ENCODE measurements at places on chromosomes 11 and 22.

DNA sequence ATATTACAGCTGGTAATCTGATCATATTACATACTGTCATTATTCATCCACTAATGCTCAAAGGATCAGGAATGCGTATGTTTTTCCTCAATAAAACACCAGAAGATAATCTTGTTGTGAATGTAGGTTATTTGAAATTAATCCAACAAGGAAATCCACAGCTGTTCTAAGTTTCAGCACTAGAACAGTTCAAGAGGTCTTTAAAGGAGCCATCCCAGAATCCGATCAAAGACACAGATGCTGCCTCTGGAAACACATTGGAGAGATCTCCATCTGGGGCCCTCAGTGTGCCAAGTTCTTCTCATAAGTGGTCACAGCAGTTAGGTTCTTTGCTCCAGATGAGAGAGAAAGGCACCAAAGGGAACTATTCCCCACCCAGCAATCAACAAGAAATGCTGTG lies 1955.1 kb upstream of the RAG2 start:
- no peak for DNase-seq

DNA sequence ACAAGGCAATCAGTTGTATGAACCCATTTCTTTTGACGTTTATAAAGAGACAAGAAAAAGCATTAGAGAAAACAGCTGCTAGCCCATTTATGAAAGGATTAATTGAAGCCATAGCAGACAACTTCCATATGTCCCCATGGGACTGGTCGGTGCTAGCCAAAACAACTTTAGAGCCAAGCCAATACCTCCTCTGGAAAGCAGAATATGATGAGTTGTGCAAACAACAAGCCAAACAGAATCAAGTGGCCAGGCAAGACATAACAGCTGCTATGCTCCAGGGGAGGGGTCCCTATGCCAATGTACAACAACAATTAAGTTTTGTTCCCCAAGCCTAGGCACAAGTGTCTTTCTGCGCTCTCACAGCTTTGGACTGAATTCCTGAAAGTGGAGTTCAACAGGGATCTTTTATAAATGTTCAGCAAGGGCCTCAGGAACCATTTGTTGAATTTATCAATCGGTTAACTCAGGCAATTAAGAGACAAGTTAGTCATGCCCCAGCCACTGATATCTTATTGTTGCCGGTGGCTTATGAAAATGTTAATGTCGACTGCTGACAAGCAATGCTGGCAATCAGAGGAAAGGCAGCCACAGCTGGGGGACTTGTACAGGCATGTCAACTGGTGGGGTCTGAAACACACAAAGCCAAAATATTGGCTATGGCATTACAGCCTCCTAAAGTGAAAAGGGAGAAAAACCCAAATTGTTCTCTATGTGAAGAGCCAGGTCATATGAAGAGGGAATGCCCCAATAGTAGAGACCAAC lies 1593.1 kb upstream of the TENM4 start:
- no peak for DNase-seq

- no peak for DNase-seq
Observed at GRCh38 chr11:11458485-11458884, 105.4 kb upstream of the CSNK2A3 start.

GRCh38 chr22:25388866-25389540 lies 169.6 kb downstream of the CRYBB2 start:
- no peak for DNase-seq

Measured in HuH-7.5 (cell line).